ENCODE measurements at places on chromosomes 1 and 21.

DNA sequence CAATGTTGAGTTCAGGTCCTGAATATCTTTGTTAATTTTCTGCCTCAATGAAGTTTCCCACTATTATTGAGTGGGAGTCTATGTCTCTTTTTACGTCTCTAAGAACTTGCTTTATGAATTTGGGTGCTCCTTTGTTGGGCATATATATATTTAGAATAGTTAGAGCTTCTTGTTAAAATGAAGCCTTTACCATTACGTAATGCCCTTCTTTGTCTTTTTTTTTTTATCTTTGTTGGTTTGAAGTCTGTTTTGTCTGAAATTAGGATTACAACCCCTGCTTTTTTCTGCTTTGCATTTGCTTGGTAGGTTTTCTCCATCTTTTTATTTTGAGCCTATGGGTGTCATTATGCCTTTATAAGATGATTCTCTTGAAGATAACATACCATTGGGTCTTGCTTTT, 10.9 kb downstream of the CLCA4 start:
- no peak for DNase-seq

DNA sequence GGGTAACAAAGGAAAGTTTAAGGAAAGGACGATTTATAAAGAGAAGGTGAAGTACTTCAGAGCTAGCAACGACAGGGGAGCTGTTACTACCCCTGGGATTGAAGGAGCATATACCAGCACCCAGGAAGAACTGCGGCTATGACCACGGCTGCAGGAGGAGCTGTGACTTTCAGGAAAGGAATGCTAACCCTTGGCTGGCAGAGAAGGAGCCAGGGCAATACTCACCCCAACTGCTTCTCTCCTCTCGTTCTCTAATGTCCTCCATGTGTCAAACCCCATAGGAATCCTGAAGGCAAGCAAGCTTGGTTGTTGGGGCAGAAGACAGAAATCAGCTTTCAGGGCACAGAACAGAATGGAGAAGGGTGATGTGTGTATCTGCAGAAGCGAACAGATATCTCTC, 120.5 kb downstream of the TMEM53 start:
- DNase-seq: no peak

GRCh38 chr1:244955661-244956060, 91.3 kb upstream of the HNRNPU start:
- DNase-seq: no peak

DNA sequence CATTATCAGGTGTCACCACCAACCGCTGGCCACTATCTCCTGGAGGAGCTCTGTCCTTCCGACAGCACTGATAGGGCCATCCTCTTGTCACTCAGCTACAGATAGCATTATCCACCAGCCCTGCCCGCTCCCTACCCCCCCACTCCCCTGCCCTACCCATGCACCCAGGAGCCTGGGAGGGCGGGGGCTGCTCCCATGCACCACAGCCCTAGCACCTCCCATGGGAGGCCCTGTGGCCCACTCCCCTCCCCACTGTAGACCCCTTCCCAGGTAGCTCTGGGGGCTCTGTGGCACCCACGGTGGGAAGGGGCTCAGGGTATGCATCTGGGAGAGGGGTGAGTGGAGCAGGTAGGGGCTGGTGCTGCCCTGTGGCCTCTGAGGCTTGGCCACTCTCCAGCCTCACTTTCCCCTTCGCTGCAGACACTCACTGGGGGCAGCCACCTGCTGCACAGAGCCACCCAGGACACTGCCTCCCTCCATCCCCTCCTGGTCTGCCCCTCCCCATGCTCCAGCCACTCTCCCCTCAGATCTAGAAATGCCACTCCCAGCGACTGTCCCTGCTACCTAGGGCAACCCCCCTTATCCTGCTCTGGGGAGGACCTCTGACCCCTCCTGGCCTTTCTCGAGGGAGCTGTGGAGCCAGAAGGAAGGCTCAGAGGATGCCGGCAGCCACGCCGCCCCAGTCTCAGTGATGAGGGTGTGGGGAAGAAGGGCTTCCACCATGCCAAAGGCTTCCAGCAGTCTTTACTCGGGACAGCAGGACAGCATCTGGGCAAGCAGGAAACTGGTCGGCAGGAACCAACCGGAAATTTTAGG, 58.5 kb downstream of the WNT9A start:
- DNase-seq: no peak

GRCh38 chr1:180854456-180854855, 58.2 kb upstream of the KIAA1614 start:
- no peak for DNase-seq

- no peak for DNase-seq
Observed at GRCh38 chr1:59061876-59062275, 235.0 kb upstream of the FGGY start.

GRCh38 chr1:210301615-210302000, 27.1 kb upstream of the HHAT start:
- no peak for DNase-seq

- DNase-seq: no peak
Observed at GRCh38 chr1:225908013-225908640, 15.9 kb downstream of the PYCR2 start.

DNA sequence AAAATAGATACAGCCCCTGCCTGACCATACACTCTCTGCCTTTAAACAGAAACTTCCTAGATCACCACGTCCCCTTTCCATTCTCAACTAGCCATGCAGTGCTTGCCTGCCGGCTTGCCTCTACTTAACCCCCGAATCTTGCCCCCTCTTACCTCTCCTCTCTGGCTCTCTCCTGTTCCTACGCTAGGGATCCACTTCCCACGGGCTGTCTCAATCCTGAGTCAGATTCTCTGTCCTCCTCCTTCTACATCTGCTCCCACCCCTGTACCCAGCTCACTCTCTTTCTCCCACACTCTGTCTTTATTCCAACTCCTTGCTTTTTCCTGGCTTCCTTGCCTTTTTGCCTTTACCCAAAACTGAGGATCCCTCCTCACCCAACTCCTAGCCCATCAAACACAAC, 29.3 kb downstream of the ATF3 start:
- no peak for DNase-seq

DNA sequence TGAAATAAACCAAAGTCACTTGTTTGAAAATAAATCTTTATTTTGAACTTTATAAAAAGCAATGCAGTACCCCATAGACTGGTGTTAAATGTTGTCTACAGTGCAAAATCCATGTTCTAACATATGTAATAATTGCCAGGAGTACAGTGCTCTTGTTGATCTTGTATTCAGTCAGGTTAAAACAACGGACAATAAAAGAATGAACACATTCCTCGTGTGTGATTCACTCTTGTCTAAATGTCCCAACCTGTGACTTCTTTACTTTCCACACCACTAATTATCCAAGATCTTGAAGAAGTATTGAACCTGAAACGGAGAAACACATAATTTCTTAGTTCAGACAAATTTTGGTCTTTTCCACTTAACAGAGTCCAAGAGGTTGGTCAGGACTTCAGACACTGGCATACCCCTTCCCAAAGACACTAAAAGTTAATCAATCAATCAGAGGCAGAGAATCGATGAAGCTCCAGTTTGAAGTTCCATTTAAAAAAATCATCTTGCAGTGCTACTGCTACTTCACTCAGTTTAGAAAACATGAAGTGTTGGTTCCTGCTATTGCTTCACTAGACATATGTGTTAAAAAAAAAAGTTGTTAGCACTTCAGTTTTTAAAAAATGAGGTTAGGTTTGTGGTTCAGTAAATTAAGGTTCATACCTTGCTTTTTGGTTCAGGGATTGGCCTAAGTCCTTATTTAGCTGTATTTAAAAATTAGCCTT, 26.2 kb downstream of the ATP1B1 start:
- DNase-seq: no peak

GRCh38 chr1:158003406-158003800, 10.0 kb downstream of the KIRREL1 start:
- DNase-seq: no peak

GRCh38 chr1:230043081-230043480, 24.0 kb upstream of the GALNT2 start:
- no peak for DNase-seq

- no peak for DNase-seq
Observed at GRCh38 chr1:101239095-101240040, 2.5 kb downstream of the S1PR1 start.

GRCh38 chr21:32322103-32322502, 23.4 kb downstream of the MRAP start:
- DNase-seq: no peak

- no peak for DNase-seq
Observed at GRCh38 chr1:173100476-173101107, 49.9 kb upstream of the TNFSF18 start.

GRCh38 chr1:29859126-29859525, 622.8 kb downstream of the PTPRU start:
- DNase-seq: no peak

DNA sequence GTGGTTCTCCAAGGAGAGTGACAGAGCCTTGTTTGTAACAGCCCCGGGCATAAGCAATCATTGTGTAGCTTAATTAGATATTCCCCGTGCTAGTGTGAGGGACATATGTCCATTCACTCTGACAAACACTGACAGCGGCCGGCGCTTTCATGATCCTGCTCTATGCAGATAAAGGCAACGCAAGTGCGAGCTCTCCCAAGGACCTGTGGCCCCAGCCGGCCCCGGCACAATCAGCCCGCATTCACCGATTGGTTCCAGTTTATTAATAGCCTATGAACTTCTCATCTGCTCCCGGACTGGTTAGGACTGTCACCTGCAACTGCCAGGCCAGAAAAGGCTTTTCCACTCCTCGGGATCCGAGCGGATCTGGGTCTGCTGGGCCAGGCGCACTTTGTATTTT, 18.0 kb upstream of the OLIG1 start:
- no peak for DNase-seq

- DNase-seq: no peak
Observed at GRCh38 chr1:177973585-177973984, 3.7 kb upstream of the SEC16B start.

DNA sequence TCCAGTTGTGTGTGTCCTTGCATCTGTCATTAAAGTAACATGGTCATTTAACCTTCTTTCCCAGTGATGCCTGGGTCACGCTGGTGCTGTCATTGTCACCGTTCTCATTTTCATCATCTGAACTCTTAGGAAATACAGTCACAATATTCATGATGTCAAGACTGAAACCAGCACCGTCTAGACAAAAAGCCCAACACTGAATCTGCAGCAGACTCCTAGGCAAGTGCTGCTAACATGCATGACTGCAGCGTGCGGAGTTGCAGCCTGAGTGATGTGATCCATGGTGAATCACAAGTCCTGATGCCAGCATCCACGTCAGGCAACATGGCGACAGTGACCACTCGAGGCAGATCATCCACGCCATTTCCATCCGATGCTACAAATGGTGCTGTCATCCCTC, 37.6 kb downstream of the MRPL37 start:
- DNase-seq: no peak

- no peak for DNase-seq
Observed at GRCh38 chr1:210407887-210408252, 79.2 kb downstream of the HHAT start.

- no peak for DNase-seq
Observed at GRCh38 chr1:200969726-200970561, 53.6 kb downstream of the KIF21B start.

GRCh38 chr1:225655509-225656258, 2.8 kb upstream of the ENAH start:
- DNase-seq: no peak

GRCh38 chr1:192689459-192689858, 53.5 kb downstream of the RGS13 start:
- DNase-seq: no peak

- no peak for DNase-seq
Observed at GRCh38 chr1:220684890-220685289, 5.3 kb upstream of the C1orf115 start.

DNA sequence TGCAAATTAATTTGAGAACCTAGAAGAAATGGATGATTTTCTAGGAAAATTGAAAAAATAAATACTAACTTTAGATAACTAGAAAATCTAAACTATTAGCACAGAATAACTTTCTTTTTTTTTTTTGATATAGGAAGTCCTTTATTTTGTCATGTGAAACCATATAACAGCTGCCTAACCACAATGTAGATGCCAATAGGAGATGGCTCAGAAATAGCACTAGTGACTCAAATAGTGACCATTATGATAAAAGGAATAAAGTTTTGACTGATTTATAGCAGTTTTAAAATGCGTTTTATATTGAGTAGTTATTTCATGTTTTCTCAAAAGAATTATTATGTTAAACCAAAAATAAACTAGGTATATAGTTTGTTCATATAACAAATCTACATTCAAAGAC, 158.0 kb upstream of the CACYBP start:
- no peak for DNase-seq

DNA sequence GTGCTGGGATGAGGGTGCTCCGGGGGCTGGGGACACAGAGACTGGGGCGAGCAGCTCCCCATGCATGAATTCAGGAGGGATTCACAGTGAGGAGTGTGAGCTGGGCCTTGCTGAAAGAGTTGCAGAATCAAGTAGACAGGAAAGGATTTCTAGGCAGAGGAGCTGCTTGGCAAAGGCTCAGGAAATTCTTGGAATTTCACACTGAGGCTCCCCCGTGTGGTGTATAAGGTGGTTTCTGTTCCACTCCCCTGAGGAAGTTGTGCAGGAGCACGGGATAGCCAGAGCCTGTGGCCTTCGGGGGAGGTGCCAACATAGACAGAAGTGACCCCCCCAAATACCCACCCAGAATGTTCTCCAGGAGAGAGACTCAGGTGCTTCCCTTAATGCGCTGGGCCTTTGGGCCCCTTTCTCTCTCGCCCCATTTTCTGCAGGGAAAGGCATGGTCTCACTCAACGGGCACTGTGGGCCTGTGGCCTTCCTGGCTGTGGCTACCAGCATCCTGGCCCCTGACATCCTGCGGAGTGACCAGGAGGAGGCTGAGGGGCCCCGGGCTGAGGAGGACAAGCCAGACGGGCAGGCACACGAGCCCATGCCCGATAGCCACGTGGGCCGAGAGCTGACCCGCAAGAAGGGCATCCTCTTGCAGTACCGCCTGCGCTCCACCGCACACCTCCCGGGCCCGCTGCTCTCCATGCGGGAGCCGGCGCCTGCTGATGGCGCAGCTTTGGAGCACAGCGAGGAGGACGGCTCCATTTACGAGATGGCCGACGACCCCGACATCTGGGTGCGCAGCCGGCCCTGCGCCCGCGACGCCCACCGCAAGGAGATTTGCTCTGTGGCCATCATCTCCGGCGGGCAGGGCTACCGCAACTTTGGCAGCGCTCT, 58.5 kb upstream of the ACTL8 start:
- no peak for DNase-seq

Data from NCI-H1436 treated with DMSO at 0.1 percent for 48 hours (cell line).